ENCODE measurements at places on chromosomes 1 and 21.

DNA sequence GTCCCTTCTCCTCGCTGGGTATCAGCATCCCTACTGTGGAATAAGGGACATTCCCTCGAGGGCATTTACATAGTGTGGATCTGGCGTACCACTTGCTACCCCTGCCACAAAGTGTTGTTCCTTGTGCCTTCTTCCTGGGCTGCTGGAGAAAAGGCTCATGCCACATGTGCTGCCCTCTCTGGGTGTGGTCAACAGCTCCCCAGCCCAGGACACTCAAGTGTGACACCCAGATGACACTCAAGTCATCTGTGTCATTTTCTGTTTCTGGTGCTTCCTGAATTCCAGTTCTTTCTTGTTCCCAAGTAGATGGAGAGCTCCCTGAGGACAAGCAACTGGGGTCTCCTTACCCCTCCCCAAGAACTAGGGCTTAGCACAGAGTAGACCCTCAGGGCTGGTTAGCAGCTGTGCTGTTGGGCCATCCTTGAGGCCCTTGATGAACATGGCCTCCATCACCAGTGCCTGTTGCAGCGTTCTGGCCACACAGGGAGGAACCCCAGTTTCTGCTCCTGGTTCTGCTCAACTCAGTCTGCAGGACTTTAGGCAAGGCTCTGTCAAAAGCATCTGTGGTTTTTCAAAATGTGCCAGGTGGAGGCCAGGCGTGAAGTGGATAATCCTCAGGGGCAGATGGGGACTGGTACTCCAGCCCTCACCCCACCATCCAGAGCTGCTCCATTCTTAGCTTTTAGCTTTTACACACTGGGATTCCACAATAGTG, 49.0 kb upstream of the CLIC4 start:
- DNase-seq = peak; percentile 92

- no peak for DNase-seq
Measured at GRCh38 chr1:180672505-180672904, 40.7 kb downstream of the XPR1 start.

- no peak for DNase-seq
Measured at GRCh38 chr21:16308269-16308668, 578.5 kb downstream of the USP25 start.

DNA sequence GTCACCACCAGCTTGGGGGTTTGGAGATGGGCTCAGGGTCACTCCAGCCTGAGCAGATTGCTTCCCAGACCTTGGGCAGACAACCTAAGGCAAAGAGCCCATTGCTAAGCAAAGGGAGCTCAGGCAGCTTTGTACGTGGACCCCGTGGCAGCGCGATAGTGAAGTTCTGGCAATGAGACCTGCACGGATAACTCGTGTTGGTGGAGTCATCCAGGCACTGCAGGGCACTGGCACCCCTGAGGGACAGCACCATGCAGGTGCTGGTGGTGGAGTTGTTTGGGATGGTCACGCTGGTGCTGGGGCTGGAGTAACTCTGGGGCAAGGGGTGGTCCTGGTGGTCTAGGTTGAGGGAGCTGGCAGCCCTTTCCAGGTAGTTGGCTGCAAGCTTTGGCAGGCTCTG, 13.6 kb upstream of the HSPG2 start:
- no peak for DNase-seq

- no peak for DNase-seq
Measured at GRCh38 chr21:27206368-27206982, 239.6 kb upstream of the ADAMTS5 start.

DNA sequence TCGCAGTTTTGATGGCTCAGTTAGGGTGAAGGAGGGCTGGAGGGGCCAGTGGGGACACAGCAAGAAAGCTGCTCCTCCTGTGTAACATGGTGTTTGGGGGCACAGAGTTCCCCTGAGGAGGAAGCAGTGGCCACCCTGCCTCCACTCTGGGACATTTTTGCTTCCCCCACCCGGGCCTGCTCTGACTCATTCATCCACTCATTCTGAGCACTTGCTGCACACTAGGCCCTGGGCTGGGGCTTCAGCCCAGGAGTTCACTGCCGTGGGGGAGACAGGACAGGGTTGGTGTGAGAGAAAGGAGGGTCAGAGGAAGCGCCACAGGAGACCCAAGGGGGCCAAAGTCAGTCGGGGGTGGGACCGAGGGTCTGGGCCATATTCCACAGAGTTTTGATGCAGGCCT, 41.4 kb upstream of the ACOT11 start:
- no peak for DNase-seq

DNA sequence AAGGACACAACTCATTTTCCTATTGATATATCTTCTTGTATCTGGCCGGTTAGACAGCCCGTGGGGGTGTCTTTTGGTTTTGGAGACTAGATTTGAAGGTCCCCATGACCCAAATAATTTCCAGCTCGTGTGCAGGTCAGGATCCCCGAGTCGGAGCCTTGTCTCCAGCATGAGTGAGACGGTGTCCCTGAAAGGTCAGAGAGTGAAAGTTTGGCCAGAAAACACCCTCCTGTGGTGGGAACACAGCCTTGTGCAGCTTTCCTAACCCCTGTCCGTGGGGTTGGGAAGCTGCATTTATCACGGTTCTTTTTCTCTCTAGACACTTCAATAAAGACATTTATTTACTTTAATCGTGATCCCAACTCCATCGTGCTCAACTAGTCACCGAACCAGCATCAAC, 17.6 kb downstream of the COQ8A start:
- DNase-seq = no peak

DNA sequence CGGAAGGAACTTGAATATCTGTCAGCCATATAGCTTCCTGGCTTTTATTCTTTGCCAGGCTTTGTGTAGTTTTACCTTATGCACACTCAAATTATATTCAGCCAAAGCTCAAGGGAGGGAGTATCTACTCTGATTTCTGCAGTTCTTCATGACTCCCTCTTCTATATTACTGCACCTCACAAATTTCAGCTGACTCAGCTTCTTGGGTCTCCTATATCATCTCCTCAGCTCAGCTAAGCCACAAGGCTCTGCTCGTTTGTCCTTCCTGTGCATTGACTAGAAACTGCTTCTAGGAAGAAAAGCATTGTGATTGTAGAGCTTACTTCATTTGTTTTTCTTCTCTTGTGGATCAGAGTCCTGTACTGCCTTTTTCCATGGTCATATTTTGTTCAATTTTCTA, 37.4 kb downstream of the BTBD8 start:
- DNase-seq = peak; percentile 4

DNA sequence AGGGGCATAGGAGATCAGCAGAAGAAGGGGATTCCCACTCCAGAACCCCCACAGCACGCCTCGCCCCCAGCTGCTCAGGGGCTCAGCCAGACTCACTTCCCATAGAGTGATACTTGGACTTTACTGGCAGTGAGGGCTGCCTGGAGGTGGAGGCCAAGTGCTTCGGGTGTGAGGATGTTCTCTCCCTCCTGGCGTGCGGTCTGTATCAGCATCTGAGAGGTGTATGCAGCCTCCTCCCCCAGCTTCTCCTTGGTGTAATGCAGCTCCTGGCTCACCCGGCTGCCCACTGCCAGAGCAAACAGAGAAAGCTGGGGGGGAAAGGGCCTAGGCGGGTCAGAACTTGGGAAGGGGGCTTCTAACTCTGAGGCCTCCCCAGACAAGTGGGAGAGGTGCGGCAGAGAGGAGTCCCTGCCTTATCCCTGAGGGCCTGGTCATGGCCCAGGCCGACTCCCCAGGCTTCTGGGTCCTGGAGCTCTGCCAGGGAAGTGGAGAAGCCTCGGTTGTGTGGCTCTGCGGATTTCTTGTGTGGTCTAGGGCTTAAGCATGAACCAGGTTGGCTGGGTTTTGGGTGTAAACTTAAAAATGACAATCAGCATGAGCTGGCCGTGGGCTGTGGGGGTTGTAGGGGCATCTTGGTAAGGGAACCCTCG, 10.9 kb downstream of the PTCH2 start:
- no peak for DNase-seq

GRCh38 chr1:58585166-58585565, 8.1 kb upstream of the TACSTD2 start:
- DNase-seq = no peak

DNA sequence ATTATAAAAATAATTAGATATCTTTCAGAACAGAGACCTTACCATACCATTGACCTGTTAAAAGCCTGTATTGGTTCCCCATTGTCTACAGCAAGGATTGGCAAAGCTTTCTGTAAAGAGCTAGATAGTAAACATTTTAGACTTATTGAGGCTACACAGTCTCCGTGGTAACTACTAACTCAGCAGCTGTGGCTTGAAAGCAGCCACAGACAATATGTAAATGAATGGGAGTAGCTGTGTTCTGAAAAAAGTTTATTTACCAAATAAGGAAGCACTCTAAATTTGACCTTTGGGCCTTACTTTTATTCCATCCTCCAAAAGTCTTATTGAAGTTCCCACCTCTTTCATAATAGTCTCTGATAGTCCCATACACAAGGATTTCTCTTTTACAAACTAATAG, 39.7 kb downstream of the NUP210L start:
- DNase-seq = no peak

- no peak for DNase-seq
Measured at GRCh38 chr1:22210636-22211035, 67.7 kb upstream of the WNT4 start.

GRCh38 chr1:151574575-151575529, 34.7 kb downstream of the TUFT1 start:
- no peak for DNase-seq

DNA sequence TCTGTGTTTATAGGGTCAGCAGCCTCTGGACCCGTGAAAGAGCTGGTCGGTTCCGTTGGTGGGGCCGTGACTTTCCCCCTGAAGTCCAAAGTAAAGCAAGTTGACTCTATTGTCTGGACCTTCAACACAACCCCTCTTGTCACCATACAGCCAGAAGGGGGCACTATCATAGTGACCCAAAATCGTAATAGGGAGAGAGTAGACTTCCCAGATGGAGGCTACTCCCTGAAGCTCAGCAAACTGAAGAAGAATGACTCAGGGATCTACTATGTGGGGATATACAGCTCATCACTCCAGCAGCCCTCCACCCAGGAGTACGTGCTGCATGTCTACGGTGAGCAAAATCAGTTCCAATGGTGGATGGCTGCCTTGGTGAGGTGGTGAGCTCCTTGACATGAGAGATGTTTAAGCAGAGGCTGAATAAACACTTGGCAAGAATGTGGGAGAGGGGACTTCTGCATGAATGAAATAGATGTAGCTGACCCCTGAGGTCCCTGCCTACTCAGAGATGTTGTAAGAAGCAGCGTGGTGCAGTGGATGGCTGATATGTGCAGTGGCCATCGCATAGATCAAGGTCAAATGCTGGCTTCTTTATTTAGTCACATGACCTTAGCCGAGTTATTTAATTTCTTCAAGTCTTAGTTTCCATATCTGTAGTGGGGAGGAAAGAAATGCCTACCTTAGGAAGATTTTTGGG, 9.3 kb downstream of the SLAMF7 start:
- peak; percentile 12 for DNase-seq

DNA sequence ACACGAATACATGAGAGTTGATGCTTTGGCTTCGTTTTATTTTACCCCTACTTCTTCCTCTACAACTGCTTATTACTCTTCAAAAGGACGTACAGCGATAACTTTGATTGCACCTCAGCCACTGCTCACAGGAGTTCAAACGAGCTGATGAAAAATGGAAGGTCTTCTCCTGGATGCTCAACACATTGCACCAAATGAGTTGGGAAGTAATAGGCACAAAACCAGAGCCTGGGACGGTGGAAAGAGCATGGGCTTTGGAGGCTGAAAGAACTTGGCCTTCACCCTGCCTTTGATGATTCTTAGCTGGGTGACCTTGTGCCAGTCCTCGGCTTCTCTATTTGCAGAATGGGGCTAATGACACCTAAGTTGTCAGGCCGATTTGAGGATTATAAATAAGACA, 4.8 kb downstream of the CD53 start:
- no peak for DNase-seq

DNA sequence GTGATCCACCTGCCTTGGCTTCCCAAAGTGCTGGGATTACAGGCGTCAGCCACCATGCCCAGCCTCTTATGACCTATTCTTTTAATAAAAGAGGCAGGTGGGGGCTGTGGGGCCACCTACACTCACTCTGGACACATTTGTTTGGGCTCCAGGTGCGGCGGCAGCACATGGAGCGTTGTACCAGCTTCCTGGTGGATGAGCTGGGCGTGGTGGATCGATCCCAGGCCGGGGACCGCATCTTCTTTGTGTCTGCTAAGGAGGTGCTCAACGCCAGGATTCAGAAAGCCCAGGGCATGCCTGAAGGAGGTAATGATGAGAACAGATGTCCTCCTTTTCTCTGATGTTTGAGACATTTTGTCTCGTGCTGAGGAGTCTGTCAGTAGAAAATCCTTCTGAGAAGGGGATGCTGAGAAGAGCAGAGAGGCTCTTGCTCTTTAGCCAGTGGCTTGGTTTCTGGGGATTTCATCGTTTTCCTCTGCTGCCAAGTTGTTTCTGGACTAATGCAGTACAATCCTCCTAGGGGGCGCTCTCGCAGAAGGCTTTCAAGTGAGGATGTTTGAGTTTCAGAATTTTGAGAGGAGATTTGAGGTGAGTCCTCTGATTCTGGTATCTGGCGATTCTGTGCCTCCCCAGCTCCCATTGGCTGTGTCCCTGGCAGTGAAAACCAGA, 17.9 kb upstream of the MIIP start:
- peak; percentile 60 for DNase-seq

DNA sequence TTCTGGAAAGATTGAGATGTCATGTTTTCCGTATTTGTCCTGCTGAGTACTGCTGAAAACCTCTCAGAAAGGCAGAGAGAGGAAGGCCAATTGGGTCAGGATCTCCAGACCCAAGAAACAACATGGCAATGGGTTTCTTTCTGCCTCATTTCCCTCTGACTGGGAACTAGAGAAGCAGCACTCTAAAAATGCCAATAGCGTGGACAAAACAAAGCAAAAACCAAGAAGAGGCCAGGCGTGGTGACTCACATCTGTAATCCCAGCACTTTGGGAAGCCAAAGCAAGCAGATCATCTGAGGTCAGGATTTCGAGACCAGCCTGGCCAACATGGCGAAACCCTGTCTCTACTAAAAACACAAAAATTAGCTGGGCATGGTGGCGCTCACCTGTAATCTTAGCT, 18.3 kb downstream of the TNFRSF9 start:
- DNase-seq = no peak
